ENCODE measurements at places on chromosomes 12 and 14. TPM values are rescaled to one million over a fixed set of nuclear protein-coding genes. Genes with fewer than 3 reads are reported as not detected.

Gene CNTN1
- total RNA-seq: not detected

DNA sequence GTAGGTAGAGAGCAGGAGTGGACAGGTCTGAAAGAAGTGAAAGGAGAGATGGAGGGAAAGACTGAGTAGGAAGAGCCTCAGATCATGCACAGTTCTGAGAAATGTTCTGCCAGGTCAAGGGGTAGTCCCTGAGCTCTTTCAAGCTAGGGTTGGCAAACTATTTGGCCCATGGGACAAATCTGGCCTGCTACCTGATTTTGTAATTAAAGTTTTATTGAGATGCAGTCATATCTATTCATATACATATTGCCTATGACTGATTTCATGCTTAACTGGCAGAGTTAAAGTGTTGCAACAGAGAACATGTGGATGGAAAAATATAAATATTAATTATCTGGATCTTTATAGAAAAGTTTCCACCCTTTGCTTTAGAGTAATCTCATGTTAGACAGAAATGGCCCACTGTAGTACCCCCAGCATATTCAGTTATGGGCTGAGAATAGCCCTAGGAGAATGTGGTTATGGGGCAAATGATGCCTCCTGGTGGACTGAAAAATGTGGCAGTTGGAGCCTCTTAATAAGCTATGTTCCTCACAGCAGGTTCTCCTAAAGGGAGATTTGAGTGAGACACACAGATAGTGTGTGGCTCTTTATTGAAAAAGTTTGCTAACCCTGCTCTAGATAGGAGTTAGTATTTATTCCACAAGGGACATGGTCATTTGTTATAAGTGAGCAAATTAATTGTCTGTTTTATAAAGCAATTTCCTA, 476.9 kb downstream of the LRIG3 start:
- DNase-seq: peak; percentile 30
- H3K36me3 ChIP-seq: no peaks in the 10 kb centered on the region
- H3K27ac ChIP-seq: no peak overlapping the region
- H3K4me3 ChIP-seq: no peak overlapping the region
- H3K27me3 ChIP-seq: peaks cover 13% of the 10 kb centered on the region

GRCh38 chr14:105018414-105018813, 2.5 kb downstream of the CDCA4 start:
- H3K4me3 ChIP-seq: peak overlapping the region; percentile 96
- H3K4me1 ChIP-seq: peaks cover 81% of the 10 kb centered on the region
- H3K27me3 ChIP-seq: no peaks in the 10 kb centered on the region
- peaks cover 71% of the 10 kb centered on the region for H3K36me3 ChIP-seq
- H3K27ac ChIP-seq: peak overlapping the region; percentile 94
- no peak for DNase-seq

- no peak for DNase-seq
- no peak overlapping the region for H3K4me3 ChIP-seq
- no peaks in the 10 kb centered on the region for H3K4me1 ChIP-seq
- no peak overlapping the region for H3K27ac ChIP-seq
These were observed 52.8 kb downstream of the SLCO1B1 start for GRCh38 chr12:21183721-21184275.

- H3K4me3 ChIP-seq: no peak overlapping the region
- no peak overlapping the region for H3K27ac ChIP-seq
- no peak for DNase-seq
These were observed 97.5 kb downstream of the TMX1 start for GRCh38 chr14:51337520-51337919.

Data from activated CD4-positive, alpha-beta memory T cell treated with anti-CD3 and anti-CD28 coated beads, Interleukin-2, amount 10 ng/mL, durations not matched to agents 7 days and 5 days (primary cell).